ENCODE measurements at places on chromosomes 3 and 15.

GRCh38 chr15:53836618-53837017 is 77.2 kb upstream of the WDR72 start:
- no peak for ATAC-seq

DNA sequence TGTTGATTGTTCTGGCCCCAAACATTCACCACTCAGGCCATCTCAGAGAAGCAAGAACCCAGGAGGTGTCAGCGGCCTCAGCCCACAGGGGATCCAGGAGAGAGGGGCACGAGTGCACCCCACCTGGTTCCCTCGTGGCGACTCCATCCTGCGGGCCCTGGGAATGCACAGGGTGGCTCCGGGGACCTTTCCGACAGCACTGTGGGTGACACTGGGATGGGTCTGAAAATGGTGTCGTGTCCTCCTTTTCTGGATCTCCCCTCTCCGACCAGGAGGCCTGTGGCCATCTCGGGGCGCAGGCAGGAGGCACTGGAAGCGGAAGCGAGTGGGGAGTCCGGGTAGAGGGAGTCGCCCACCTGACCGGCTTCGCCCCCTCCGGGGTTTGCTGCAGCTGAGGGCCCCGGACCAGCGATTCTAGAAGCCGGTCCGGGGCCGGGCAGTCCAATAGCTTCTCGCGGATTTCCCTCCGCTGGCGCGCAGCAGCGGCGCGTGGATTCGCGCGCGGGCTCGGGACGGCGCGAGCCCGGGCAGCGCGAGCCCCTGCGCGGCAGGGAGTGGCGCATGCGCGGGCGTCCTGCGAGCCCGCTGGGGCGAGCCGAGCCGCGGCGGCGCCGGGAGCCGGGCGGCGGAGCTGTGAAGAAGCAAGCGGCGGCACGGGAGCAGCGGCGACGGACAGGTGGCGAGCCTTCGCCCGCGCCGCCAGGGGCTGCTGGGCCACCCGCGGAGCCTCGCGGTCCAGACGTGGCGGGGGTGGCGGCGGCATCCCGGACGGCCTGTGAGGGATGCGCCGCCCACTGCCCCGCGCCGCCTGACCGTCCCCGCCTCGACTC is at the start of gene DOCK3:
DOCK3 (plus strand) TSS at position 579 of the 830 bp plus-strand sequence. CDS start 337 bp downstream, outside the sequence.
- ATAC-seq, result peak; percentile 83

DNA sequence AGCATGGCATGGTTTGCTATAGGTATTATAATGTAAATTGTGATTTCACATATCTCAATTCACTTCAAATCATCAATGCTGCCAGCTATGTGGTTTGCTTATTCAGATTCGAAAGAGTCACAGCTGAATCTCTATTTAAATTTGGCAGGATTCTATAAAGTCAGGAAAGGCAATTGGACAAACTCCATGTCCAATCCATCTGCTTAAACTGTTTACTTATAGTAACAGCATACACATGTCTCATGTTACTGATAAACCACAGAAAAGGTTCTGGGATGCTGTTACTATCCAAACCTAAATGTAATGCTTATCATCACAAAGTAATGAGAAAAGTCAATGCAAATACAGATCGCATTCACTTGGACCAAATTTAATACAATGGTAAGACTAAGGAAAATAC is 229.7 kb downstream of the ISL2 start:
- ATAC-seq, result no peak

DNA sequence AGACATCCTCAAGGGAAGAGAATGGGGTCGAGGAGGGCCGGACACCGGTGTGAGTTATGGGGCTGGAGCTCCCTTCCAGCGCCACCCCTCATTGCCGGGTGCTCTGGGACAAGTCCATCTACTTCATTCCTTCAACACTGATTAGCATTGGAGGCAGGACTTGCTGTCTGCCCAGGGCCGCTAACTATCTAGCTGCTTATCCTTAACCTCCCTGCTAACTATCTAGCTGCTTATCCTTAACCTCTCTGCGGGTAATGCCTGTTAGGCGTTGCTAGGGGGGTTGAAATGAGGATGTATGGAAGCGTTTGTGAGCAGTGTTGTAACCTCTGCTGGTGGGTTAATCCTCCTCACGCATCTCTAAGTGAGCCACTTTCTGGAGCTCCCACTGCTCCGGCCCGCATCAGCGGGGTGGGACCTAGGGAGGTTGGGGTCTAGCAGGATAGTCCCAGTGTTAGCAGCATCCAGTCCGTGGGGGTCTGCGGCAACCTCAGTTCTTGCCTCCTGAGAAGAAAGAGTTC is 10.9 kb upstream of the CHAC1 start:
- no peak for ATAC-seq

DNA sequence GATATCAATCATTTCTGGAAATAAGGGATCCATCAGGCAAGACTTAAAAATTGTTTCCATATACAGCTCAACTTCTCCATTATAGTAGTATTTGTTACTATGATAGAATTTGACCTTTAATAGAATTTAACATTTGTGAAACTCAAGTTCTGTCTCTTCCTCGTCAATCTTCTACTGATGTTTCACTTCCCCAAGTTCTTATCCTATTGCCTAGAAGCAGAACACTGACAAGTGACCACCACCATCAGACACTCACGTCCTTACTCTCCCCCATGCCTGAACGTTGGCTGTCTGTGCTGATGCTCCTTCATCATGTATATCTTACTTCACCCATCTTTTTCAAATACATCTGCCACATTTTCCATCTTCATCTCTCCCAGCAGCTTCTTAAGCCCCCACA is 26.6 kb upstream of the TAFA4 start:
- ATAC-seq, result no peak

GRCh38 chr3:123081718-123082369 is 15.0 kb downstream of the PDIA5 start:
- ATAC-seq, result no peak

- ATAC-seq, result no peak
Measured at GRCh38 chr15:61653110-61653509, 407.1 kb downstream of the VPS13C start.

GRCh38 chr3:128498127-128498626 is 5.2 kb upstream of the GATA2 start:
- ATAC-seq, result no peak

DNA sequence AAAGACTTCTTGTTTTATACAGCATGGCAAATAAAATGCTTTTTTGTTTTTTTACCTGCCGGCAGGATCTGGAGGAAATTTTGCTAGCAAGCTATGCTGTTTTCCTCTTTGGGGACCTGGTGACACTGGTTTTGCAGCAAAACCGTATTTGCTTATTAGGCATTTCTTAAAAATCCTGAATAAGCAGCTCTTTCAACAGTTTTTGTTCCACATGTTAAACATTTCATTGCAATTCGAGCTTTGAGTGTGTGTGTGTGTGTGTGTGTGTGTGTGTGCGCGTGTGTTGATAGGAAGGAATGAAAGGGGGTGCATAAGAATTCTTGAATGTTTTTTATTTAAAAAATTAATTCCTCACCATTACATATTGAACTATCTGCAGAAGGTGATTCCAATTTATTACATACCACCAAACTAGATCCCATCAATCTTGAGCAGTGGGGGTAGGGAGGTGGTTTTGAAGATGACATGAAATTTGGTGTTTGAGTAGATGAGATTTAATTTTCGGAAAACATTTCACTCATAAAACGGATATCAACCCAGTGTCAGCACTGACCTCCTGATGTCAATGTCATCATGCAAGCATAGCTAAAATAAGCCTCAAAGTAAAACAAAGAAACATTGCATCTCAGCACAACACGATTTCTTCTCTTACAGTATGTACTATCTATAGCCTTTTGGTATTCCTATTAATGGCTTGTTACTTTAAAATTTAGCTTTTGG is 17.3 kb downstream of the ZBTB38 start:
- no peak for ATAC-seq

DNA sequence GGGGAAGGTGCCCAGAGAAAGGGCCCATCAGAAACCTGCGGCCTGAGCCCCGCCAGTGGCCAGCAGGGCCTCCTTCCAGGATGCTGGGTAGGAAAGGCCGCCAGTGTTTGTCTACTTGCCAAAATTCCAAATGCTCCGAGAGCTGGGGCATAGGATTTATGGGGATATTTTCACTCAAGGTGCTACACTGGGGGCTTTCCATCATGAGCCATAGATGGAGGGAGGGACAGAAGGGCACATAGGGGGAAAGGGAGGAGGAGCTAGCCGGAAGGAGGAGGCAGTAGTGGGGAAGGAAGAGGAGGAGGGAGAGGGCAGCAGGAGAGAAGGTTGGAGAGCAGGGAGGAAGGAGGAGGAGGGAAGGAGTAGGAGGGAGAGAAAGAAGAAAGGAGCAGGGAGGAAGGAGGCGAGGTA is 494.7 kb upstream of the PROK2 start:
- ATAC-seq, result no peak

GRCh38 chr15:70093481-70094319 is 4.0 kb downstream of the TLE3 start:
- no peak for ATAC-seq

- no peak for ATAC-seq
Measured at GRCh38 chr15:27328186-27328585, 357.2 kb downstream of the GABRG3 start.

DNA sequence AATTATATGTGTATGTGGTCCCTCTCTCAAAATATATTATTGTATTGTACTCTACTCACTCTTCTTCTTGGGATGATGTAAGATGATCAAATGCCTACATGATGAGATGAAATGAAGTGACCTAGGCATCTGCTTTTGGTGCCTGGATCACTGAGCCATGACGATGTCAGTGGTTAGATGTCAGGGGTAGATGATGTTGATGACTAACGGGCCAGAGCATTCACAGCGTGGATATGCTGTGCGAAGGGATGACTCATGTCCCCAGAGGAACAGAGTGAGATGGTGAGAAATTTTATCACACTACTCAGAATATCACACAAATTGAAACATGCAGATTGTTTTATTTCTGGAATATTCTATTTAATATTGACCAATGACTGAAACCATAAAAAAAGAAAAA is 233.9 kb upstream of the CADM2 start:
- no peak for ATAC-seq

DNA sequence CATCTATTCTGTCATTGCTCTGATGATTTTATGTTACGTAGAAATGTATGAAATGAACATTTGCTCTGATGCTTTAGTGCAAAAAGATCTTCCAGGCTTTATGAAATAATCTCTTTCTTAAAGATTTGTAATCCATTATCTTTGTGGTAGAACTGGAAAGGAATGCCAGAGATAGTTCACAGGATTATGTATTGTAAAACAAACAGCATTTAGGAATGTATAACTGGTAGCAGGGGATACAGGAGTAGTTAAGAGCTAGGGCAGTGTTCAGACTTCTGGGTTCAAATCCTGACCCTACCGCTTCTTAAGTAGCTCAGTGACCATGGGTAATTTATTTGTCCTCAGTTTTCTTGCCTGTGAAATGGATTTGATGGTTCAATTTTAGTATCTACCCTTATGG is 429.8 kb upstream of the TPM1 start:
- ATAC-seq, result no peak

GRCh38 chr15:38652183-38652794 is 87.7 kb upstream of the RASGRP1 start:
- no peak for ATAC-seq

- no peak for ATAC-seq
Measured at GRCh38 chr15:44045217-44045616, 149.9 kb downstream of the FRMD5 start.

GRCh38 chr3:134685929-134686802 is 35.3 kb upstream of the KY start:
- ATAC-seq, result no peak

DNA sequence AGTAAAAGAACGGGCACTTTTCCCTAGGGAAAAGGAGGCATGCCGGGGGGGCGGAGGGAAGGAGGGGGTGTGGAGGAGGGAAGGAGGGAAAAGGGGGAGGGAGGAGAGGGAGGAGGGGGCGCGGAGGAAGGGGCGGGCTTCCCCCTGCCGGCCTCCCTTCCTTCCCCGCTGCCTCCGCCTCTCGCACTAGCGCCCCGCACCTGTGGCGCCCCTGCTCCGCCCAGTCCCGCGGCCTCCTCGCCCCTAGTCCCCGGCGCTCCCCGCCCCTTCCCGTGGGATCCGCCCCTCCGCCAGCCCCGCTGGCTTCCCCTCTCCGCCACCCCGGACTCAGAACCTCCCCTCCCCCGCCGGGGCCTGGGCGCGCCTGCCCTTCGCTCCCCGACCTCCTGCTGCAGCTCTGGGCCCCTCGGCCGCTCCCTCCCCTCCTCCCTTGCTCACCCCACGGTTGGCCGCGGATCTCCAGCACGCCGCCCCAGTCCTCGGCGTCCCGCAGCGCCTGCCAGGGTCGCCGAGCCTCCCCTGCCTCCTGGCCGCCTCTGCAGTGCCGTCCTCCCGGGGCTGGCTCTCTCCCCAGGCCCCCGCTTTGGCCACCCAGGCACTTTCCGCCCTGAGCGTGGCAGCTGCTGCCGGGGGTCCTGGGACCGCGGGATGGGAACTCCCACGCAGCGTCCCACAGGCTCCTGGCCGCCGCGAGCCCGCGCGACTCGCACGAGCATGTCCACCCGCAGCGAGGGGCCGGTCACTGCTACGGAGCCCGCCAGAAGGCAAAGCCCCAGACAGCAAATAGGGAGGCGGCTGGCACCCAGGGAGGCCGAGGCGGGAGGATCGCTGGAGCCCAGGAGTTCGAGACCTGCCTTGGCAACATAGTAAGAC is 147.4 kb downstream of the TJP1 start:
- no peak for ATAC-seq

- no peak for ATAC-seq
Measured at GRCh38 chr3:126979046-126979628, 3.8 kb upstream of the PLXNA1 start.

DNA sequence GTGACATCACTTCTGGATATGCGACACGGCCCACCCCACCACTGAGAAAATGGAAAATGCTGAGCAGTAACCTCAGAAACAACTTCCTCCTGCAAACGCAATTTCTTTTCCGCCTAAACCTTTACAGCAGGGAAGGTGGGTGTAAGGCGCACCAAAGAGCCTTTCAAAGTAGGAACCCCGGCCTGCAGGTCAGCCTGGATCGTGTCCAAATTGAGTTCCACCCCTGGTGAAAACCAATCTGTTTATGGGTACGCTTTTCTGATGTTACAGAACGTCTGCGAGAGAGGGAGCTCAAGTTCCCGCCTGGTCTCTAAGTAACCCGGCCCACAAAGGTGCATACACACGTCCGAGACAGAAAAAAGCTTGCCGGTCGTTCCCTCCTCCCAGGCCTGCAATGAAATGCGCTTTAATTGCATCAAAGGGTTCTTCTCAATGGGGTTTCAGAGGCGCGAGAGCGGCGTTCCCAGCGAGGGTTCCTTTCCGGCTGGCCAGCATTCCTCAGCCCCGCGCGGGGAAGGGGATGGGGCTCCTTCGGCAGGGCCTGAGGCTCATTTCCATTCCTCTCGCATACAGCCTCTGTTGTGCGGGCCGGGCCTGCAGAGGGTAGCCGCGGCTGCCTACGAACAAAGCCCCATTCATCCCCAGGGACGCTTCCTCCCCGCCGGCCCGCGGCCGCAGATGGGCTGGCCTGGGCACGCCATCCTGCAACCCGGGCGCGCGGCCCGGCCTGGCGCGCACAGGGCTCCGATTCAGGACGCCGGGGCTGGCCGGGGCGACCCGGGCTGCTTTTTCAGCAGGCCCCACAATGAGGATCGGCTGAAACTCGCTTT is 138.1 kb downstream of the TMCO5A start:
- ATAC-seq, result peak; percentile 32
